ENCODE measurements at places on chromosomes 4 and X.

GRCh38 chrX:138917781-138918180 is 206.3 kb upstream of the FGF13 start:
- DNase-seq: no peak

- peak; percentile 90 for DNase-seq
These were observed at the start of gene RFC1 for GRCh38 chr4:39365830-39366771. Gene RFC1 (minus strand): TSS chr4:39366362. CDS start chr4:39366241, 121 bp downstream.

- DNase-seq: no peak
These were observed 1.6 kb downstream of the FAM13A start for GRCh38 chr4:89055157-89056080.

DNA sequence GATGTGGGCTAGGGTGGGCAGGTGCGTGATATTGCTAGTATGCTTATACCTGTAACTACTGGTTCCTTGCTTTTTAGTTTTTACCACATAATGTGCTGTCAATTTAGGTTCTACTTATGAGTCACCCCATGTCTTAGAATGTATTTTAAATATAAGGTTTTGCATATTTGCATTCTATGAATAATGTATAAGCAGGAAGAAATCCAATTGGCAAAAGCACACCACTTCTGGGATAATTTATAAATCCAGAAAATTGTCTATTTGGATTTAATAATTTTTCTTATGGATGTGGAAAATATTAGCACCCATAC is 421.6 kb downstream of the PCDH7 start:
- DNase-seq: no peak

DNA sequence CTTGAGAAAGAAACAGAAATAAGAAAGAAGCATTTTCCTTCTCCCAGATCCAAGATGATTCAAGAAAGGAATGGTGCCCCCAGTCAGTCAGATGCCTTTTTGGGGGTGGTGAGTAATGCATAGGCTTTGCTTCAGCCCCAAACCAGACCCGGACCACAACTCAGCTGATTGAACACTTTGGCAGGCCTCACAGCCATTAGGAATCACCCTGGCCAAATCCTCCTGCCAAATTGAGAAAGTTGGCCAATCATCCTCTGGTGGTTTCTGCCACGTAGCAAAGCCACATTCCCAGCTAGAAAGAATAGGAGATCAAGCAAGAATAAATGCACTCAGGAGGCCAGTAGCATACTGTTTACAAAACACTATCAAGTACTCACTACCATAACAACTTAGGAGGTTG is 33.7 kb downstream of the FRMD7 start:
- no peak for DNase-seq

DNA sequence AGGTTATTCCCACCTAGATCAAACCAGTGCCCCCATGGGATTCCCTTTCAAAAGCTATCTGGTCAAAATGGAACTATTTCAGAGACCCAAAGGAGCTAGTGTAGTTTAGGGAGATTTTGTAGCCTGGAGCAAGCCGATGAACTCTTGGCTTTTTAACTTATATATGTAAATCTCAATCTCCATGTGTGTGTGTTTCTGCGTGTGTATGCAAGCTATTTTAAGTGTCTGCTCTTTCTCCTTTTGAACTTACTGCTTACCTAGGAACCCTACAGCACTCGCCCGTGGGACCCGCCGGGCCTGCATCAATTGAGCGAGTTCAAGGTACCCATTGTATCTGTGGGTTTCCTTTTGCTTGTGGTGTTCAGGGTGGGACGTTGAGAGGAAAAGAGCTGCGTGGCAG is 10.4 kb downstream of the CSTF2 start:
- DNase-seq: no peak

DNA sequence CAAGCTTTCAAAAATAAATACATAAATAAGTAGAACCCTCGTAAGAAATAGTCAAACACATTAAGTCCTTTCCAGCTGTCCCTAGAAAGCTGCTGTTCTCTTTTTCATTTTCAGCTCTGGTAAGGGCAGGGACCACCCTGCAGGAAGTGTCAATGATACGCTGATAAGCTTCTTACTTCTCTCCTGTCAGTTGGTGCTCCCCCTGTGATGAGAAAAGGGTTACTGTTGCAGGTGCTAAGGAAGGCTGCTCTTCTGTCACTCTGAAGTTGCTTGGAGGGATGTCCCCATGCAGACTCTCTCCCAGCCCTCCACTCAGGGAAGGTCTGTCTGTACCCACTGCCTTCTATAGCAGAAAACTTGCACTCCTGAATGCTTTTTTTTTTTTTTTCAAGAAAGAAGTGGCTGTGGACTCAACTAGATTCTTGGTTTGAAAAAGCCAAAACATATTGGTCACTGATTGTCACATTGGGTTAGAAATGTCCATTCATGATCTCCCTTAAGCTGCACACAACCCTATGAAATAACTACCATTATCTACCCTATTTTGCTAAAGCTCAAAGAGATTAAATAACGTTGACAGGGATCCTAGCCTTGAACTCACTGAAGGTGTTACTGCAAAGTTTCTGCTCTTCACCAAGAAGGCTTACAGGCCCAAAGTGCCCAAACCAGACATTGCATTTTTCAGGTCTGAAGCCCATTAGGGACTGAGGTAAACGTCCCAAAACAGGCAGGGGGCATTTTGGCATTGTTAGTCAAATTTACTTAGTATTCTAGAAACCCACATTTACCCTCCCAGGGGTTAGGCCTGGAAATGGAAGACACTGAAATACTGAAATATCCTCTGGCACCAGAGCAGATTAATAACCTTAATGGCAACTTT is 1.2 kb downstream of the CXCL3 start:
- DNase-seq: no peak

DNA sequence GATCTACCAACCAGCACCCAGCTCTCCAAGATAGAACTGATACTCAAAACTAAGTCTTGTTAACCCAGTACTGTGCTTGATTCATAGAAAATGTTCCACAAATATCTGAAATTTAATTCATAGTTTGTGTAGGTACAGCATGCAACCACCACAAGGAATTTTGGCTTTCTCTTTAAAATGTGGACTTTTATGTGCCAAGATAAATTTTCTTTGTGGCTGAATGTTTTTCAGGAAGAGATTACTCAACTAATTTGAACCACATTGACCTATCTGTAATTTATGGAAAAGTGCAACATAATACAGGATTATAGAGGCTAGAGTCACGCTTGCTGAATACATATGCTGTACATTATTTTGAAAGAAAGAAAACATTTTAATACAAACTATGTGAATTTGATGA is 730.8 kb downstream of the IL1RAPL1 start:
- DNase-seq: no peak

All from NCI-H1092 (cell line).